GM06990 (cell line): ENCODE measurements at places on chromosomes 13 and 19.
A peak's percentile ranks its signal among the peaks of the same experiment; 100 is the strongest.

DNA sequence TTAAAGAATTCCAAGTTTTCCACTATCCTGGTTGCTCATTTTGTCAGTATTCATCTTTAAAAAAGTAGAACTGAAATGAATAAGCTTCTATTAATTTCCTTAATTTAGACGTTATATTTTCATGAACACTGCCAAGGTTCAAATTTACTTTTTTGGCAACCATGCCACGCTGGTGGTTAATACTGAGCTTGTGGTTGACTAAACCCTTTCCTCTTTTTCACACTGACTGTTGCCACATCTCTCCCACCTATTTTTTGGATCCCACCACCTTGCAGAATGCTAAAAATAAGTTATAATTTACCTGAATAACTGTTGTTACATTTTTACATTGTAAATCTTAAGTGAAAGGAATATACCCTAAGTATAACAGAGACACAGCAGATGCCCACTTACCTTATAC lies 45.0 kb downstream of the FLT3 start:
- DNase-seq = no peak

- no peak for DNase-seq
Measured at GRCh38 chr13:111322916-111323331, 2.5 kb downstream of the TEX29 start.

DNA sequence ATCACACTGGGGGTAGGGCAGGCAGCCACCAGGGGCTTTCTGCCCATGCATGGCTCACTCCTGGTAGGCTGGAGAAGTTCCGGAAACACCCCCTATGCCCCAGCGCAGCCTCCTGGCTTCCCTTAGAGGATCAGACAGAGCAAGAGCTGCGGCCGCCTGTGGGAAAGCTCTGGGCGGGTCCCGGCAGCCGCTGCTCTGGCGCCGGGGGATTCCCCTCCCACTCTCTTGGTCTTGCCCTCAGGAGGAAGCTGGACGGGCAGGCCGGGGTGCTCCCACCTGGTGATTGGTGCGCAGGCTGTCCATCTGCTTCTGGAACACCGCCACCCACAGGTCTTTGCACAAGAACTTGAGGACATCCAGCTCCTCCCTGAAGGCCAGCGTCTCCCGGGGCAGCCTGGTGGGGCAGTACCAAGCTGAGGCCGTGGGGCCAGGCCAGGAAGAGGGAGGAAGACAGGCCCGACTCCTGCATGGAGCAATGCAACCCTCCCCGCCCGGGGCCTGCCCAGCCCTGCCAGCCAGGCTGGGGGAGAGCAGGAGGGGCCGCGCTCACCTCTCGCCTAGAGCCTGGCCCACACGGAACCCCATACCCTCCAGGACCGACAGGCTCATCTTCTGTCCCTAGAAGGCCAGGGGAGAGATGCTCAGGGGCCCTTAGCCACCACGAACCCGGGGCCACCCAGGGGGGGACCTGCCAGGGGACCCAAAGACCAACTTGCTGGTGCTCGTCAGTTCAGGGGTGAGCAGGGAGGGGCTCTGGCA lies 4.0 kb upstream of the NKPD1 start:
- DNase-seq = peak; percentile 87

GRCh38 chr19:21022996-21023395 lies 2.5 kb downstream of the ZNF430 start:
- DNase-seq = no peak

- DNase-seq = no peak
Measured at GRCh38 chr19:6260912-6261650, 18.7 kb downstream of the MLLT1 start.

DNA sequence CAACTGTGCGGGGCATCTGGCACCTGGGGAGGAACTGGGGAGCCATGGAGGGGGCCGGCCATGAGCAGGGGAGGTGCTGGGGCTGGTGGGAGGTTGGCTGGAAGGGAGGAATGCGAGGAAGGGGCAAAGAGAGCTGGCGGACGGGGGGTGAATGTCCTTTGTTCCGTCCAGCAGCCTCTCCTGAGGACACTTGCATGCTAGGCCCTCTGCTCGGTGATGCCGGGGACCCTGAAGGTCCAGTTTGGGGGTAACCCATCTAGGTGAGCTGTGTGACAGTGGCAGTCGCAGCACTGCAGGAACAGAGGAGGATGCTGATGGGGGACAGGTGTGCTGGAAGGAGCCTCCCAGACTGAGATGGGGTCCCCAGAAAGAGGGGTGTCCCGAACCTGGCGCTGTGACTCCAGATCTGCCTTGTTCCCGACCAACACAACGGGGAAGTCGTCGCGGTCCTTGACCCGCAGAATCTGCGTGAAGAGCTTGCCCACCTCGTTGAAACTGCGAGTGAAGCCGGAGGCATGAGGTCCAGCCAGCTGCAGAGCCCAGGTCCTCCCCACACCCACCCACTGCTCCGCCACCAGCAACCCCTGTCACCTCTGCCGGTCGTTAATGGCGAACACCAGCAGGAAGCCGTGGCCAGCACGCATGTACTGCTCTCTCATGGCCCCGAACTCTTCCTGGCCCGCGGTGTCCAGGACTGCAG lies 3.6 kb downstream of the RRAS start:
- no peak for DNase-seq

DNA sequence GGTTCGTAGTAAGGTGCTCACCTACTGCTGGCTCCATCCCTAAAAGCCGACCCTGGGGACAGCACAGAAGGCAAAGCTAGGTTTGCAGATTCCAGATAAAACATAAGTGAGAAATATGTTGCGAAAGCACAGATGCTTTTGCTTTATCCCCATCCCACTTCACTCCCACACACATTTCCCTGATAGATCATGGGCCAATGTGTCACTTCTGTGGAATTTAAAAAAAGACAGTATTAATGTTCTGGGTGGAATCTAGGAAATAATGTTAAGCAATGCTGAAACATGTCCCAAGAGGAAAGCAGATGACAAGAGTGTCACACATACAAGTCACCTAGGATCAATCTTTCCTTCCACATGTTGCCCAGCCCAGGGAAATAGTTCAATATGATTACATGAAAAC lies 661.0 kb upstream of the MIR17HG start:
- DNase-seq = no peak

- DNase-seq = peak; percentile 5
Measured at GRCh38 chr13:91904005-91904404, 505.6 kb downstream of the GPC5 start.

DNA sequence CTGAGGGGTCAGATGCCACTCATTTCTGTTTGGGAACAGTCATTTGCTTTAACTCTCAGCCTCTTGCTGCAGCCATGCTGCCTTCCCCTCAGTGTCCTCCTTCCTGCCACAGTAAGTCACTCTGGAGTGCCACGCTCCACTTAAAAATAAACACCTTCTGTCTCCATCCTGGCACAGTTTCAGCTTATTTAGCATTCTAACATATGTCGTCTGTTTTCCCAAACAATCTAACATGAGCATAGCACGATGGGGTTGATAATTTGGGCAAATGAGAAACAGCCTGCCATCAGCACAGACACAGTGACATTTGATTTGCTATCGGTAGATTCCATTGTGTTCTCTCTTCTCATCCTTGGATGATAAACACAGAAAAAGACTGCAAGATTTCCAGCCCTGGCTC lies 768.6 kb downstream of the UQCRFS1 start:
- DNase-seq = no peak

DNA sequence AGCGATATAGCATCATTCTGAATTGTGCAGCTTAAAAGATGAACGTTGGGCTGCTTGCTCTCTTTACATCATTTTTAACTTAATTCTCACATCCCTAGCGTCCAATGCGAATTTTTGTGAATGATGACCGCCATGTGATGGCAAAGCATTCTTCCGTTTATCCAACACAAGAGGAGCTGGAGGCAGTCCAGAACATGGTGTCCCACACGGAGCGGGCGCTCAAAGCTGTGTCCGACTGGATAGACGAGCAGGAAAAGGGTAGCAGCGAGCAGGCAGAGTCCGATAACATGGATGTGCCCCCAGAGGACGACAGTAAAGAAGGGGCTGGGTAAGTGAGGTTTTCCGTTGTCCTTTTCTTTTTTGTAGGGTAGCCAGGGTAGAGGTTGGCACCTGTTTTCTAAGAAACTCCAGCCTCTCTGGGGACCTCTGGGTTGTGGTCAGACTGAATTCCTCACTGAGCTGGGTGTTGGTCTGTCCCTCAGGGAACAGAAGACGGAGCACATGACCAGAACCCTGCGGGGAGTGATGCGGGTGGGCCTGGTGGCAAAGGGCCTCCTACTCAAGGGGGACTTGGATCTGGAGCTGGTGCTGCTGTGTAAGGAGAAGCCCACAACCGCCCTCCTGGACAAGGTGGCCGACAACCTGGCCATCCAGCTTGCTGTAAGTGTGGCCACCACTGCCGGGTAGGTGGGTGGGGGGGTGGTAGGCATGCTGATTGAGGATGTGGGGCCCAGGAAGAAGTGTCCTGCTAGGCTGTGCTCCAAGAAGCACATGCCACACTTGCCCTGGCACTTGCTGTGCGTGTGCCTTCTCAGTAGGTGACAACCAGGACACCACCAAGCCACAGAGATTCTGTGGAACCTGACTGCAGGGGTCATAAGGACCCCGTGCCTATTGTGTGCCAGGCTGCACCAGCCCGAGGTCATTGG lies 17.0 kb downstream of the ILF3 start:
- DNase-seq = no peak

GRCh38 chr19:19306191-19306590 lies 14.1 kb downstream of the SUGP1 start:
- no peak for DNase-seq

- no peak for DNase-seq
Measured at GRCh38 chr13:27125357-27126282, 46.0 kb downstream of the USP12 start.

GRCh38 chr19:1253514-1254080 lies 5.2 kb downstream of the MIDN start:
- DNase-seq = no peak

DNA sequence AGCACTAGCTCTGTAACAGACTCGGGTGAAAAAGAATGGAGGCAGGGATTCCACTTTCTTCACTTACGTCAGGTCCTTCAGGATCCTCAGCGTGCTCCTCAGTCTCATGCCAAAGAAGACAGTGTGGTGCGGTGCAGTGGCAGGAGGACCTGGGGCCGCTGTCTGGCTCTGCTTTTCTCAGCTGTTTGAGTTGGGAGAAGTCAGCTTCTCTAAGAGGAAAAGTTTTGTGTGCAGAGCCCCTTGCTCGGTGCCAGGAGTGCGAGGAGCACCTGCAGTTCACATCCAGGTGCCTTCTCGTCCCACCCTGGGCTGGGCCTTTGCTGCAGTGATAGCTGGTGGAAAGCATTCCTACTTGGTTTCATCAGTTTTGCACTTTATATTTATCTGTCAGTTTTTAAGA lies 77.9 kb upstream of the TEX29 start:
- no peak for DNase-seq

DNA sequence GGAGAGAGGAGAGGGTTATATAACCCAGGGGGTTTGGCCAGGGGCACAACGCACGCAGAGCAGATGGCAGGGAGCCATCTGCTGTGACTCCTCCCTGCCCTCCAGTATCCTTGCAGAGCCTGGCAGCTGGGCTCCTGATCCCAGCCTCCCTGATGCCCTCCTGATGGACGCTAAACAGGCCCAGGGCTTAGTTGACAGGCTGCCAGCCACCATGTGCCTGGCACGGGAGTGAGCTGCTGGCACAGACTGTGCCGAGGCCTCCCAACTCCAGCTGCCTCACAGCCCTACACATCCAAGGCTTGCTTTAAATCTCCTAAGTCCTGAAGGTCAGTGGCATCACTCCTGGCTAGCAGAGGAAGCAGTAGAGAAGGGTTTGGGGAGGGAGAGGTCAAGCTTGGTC lies 16.7 kb downstream of the SYDE1 start:
- no peak for DNase-seq

- DNase-seq = no peak
Measured at GRCh38 chr13:114259374-114259773, 22.0 kb upstream of the UPF3A start.

DNA sequence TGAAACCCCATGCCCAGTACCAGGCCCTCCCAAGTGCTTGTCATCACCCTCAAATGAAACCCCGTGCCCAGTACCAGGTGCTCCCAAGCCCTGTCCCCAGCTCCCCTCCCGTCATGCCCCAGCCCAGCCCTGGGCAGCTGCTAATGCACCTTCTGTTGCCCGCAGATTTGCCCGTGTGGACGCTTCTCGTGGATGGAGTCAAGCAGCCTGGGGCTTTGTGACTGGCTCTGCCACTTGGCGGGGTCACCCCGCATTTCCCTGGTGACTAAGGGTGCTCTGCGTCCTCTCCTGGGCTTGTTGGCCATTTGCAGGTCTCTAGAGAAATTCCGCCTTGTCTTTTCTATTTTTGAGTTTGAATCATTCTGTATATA lies 82.7 kb downstream of the ATP11A start:
- no peak for DNase-seq

DNA sequence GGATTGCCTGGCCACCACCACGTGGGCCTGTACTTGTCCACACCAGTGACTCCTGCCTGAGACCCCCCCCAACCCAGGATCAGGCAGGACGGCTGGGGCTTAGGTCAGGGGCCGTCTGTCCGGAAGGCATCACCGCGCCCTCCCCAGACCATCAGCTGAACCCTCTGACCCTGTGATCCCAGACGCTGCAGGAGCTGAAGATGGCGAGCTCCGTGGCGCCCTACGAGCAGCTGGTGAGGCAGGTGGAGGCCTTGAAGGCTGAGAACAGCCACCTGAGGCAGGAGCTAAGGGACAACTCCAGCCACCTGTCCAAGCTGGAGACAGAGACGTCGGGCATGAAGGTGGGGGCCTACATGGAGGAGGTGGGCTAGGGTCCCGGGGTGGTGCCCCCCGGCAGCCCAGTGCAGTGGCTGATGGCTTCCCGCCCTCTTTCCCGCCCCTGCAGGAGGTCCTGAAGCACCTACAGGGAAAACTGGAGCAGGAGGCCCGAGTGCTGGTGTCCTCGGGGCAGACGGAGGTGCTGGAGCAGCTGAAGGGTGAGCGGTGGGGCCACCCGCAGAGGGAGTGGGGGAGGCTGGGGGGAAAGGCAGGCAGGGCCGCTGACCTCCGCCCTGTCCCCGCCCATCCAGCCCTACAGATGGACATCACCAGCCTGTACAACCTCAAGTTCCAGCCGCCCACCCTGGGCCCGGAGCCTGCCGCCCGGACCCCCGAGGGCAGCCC lies 3.0 kb downstream of the APC2 start:
- no peak for DNase-seq

- no peak for DNase-seq
Measured at GRCh38 chr19:32519023-32519422, 62.0 kb upstream of the PDCD5 start.

DNA sequence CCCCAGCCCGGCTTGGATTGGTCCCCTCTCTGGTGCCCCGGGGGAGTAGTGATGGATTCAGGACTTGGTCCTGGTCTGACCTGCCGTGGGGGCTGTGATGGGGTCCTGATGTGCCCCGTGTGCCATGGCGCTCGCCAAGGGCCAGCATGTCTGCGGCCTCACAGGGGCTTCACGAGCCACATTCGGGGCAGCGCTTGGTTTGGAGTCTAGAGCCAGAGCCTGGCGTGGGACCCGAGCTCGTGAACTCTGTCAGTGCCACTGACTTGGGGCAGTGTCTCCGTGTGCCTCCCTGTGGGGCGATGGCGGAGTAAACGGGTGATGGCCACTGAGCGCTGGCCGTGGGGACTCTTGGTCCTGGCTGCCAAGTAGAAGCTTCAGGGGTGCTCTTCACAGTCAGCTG lies 17.1 kb downstream of the KDM4B start:
- DNase-seq = no peak
